ENCODE measurements at places on chromosomes 7 and 10.

DNA sequence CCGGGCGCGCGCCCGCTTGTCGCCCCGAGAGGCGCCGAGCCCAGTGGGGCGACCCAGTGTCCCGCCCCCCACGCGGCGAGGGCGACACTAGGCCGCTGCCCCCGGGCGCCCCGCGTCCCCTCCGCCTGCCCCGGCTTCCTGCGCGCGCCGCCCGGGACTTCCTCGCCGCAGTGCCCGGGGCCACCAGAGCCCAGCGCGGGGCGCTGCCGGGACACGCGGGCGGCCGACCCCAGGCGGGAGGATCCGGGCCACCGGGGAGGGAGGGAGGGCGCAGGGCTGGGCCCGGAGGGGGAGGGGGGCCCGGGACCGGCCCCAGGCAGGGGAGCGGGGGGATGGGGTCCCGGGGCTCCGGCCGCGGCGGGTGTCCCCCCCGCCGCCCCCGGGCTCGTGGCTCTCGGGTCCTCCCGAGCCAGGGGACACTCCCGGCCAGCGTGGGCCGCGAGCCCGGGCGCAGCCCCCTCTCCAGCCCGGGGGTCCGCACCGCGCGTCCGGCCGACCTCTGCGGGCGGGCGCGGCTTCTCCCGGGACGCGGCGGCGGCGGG, 435 bp upstream of the PWWP2B start:
- peaks cover 9% of the 10 kb centered on the region for H3K36me3 ChIP-seq
- H3K27me3 ChIP-seq, result peaks cover 5% of the 10 kb centered on the region
- H3K27ac ChIP-seq, result no peak overlapping the region
- peaks cover 7% of the 10 kb centered on the region for H3K4me1 ChIP-seq

DNA sequence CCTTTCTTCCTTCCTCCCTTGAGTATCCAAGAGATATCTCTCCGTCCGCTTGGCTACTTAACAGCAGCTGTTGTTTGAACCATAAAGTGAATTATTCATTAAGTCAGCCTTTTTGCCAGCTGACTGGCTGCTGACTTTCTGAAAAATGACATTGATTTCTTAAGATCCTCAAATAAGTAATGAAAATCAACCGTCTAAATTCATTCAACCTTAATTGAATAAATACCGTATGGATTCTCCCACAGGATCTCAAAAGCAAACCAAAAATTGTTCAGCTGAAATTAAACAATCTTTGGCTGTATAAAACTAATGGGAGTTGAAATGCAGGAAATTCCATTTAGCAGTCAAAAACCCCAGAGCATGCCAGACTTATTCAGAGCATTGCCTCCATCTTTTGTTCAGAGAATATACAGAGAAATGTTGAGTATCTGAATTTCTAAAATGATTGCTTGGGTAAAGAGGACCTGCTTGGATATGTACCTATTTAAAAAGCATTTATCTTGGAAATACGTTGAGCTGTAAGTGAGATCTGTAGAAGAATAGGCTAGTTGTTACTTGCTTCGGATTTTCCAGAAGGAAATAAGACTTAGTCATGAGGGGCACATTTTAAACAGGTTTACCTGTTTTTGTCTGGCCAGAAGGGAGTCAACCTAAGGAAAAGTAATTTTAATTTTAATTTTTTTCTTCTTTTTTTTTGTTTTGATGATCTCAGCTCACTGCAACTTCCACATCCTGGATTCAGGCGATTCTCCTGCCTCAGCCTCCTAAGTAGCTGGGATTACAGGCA, 136.2 kb downstream of the PLXDC2 start:
- no peaks in the 10 kb centered on the region for H3K27me3 ChIP-seq
- peak overlapping the region; percentile 61 for H3K4me3 ChIP-seq
- DNase-seq, result no peak
- peak overlapping the region; percentile 92 for H3K27ac ChIP-seq
- peaks cover 37% of the 10 kb centered on the region for H3K4me1 ChIP-seq
- no peaks in the 10 kb centered on the region for H3K36me3 ChIP-seq

DNA sequence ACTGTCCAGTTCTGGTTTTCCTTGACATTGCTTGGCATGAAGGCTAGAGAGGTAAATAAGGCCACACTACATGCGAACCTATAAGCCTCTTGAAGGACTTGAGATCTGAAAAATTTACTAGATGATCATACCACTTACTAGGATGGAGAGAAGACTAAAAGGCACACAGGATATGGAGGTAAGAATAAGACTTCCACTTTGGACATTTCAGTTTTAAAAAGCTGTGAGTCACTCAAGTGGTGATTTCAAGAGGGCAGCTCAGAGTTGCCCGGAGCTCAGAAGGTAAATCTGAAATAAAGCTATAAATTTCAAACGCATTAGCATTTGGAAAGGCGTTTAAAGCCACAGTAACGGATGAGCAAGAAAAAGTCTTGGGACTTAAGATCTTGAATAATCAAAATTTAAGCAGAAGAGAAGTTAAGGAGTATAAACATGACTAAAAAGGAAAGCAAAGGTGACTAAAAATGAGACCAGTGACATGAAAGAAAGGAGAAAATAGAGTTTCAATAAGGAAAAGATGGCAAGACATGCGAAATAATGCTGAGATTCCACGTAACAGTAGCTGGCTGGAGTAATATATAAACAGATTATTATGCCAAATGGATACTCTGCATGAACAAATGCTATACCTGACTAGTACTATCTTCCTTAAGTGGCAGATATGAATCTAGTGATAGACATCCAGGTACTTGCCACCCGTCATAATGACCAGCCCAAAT, 68.3 kb downstream of the SNX13 start:
- no peak overlapping the region for H3K4me3 ChIP-seq
- H3K36me3 ChIP-seq, result no peaks in the 10 kb centered on the region
- H3K4me1 ChIP-seq, result no peaks in the 10 kb centered on the region
- H3K27me3 ChIP-seq, result no peaks in the 10 kb centered on the region
- H3K27ac ChIP-seq, result no peak overlapping the region
- DNase-seq, result no peak

- no peak for DNase-seq
- peaks cover 1% of the 10 kb centered on the region for H3K27me3 ChIP-seq
- no peaks in the 10 kb centered on the region for H3K36me3 ChIP-seq
Measured at GRCh38 chr10:19775296-19775695, 40.9 kb upstream of the PLXDC2 start.

DNA sequence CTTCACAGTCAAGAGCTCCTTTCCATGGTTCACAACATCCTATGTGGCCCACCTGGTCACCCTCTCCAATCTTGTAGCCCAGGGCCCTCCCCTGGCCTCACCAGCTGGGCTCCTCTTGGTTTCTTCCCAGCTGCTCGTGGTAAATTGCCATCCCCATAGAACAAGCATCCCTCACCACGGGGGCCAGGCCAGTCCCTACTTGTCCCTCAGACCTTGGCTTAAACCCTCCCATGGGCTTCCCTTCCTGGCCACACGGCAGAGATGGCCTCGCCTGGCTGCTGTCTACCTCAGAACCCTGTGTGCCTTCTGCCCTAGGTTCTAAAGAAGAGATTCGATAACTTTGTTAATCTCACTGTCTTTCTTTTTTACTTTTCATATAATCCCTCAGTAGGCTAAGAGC, 153.3 kb upstream of the TCERG1L start:
- no peak for DNase-seq
- no peaks in the 10 kb centered on the region for H3K36me3 ChIP-seq
- no peak overlapping the region for H3K4me3 ChIP-seq
- H3K4me1 ChIP-seq, result no peaks in the 10 kb centered on the region

DNA sequence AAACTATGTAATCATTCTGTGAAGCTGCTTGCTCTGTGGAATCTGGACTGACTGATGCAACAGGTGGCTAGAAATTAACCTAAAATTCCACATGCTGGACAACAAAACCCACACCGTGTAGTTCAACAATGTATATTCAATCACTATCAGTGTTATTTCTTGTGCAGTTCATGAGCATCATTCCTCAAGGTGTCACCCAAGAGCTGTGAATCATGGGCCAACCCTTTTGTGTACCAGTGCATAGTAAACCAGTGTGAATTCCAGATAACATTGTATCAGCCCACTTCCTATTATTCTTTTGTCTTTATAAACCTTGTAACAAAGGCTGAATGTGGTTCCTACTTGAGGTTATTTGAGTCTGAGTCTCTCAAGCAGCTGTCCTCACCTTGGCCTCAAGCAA, 905.2 kb upstream of the ZNF722 start:
- no peak overlapping the region for H3K27ac ChIP-seq
- no peak for DNase-seq
- H3K4me1 ChIP-seq, result no peaks in the 10 kb centered on the region
- H3K36me3 ChIP-seq, result no peaks in the 10 kb centered on the region
- H3K27me3 ChIP-seq, result no peaks in the 10 kb centered on the region

DNA sequence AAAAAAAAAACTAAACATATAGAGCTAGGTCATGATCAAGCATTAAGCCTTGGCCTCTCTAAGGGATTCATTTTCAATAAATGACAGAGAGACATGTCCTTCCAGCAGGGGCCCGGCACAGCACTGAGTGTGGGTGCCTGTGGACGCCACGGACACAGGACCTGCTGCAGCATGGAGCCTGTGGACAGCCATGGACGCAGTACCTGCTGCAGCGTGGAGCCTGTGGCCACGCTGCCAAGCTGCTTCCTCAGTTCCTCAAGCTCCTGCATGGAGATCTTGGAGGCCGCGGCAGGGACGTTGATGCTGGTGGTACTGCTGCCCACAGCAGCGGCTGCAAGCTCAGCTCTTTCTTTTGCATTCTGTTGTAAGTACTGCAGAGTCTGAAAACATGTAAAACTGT, 9.4 kb downstream of the TUBGCP2 start:
- H3K4me3 ChIP-seq, result no peak overlapping the region
- peaks cover 2% of the 10 kb centered on the region for H3K27me3 ChIP-seq
- H3K4me1 ChIP-seq, result no peaks in the 10 kb centered on the region
- H3K27ac ChIP-seq, result no peak overlapping the region
- H3K36me3 ChIP-seq, result peaks cover 4% of the 10 kb centered on the region

- H3K4me3 ChIP-seq, result no peak overlapping the region
- peaks cover 2% of the 10 kb centered on the region for H3K4me1 ChIP-seq
- DNase-seq, result no peak
- H3K27ac ChIP-seq, result no peak overlapping the region
- H3K27me3 ChIP-seq, result peaks cover 4% of the 10 kb centered on the region
Measured at GRCh38 chr10:470339-471003, 219.0 kb downstream of the DIP2C start.

GRCh38 chr10:131944976-131945695, 36.6 kb downstream of the BNIP3 start:
- H3K4me3 ChIP-seq, result no peak overlapping the region
- no peak for DNase-seq
- H3K36me3 ChIP-seq, result no peaks in the 10 kb centered on the region
- no peaks in the 10 kb centered on the region for H3K4me1 ChIP-seq
- peaks cover 6% of the 10 kb centered on the region for H3K27me3 ChIP-seq

DNA sequence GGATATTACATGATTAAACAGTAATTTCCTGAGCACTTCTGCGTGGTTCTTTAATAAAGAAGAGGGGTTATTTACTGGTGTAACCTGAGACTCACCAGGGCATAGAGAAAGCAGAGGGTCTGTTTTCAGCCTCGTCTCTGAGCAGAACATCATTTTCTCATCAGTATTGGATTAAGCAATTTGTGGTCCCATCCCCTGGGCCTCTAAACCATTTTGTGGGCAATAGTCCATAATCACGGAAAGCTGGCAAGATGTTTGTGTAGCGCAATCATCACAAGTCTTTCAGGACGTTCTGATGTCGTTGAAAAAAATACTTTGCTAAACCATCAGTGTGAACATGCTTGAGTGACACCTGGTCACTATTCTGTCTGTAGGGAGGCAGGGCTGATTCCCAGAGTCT, 37.1 kb upstream of the SEC61G start:
- H3K4me3 ChIP-seq, result no peak overlapping the region
- no peak for DNase-seq
- H3K27me3 ChIP-seq, result peaks cover 11% of the 10 kb centered on the region

- H3K27me3 ChIP-seq, result peaks cover 3% of the 10 kb centered on the region
- no peaks in the 10 kb centered on the region for H3K36me3 ChIP-seq
- no peak for DNase-seq
- no peak overlapping the region for H3K4me3 ChIP-seq
- peaks cover 5% of the 10 kb centered on the region for H3K4me1 ChIP-seq
Measured at GRCh38 chr7:129969881-129970446, 17.2 kb upstream of the UBE2H start.

DNA sequence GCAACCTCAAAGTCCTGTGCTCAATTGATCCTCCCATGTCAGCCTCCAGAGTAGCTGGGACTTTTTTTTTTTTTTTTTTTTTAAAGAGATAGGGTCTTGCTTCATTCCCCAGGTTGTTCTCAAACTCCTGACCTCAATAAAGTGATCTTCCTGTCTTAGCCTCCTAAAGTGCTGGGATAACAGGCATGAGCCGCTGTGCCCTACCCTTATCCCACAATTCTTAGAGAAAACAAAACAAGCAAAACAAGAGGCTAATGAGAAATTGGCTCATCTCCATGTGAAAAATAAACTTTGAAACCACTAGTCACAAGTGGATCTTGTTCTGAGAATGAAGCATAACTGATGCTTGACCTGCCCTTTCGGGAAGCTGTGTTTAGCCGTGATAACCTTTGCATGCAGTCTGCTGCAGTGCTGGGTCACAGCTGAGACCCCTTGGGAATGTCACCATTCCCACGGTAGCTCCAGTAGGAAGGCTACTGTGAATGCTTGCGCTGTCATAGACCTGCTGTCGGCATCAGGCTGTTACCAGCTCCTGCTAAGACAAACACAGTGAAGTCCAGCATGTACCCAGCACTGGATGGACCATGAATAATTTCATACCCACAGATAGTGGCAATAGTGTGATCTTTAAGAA, 290.7 kb upstream of the KIAA1217 start:
- H3K4me1 ChIP-seq, result peaks cover 42% of the 10 kb centered on the region
- H3K27me3 ChIP-seq, result peaks cover 12% of the 10 kb centered on the region
- no peaks in the 10 kb centered on the region for H3K36me3 ChIP-seq
- peak; percentile 69 for DNase-seq
- H3K4me3 ChIP-seq, result peak overlapping the region; percentile 66
- peak overlapping the region; percentile 97 for H3K27ac ChIP-seq

DNA sequence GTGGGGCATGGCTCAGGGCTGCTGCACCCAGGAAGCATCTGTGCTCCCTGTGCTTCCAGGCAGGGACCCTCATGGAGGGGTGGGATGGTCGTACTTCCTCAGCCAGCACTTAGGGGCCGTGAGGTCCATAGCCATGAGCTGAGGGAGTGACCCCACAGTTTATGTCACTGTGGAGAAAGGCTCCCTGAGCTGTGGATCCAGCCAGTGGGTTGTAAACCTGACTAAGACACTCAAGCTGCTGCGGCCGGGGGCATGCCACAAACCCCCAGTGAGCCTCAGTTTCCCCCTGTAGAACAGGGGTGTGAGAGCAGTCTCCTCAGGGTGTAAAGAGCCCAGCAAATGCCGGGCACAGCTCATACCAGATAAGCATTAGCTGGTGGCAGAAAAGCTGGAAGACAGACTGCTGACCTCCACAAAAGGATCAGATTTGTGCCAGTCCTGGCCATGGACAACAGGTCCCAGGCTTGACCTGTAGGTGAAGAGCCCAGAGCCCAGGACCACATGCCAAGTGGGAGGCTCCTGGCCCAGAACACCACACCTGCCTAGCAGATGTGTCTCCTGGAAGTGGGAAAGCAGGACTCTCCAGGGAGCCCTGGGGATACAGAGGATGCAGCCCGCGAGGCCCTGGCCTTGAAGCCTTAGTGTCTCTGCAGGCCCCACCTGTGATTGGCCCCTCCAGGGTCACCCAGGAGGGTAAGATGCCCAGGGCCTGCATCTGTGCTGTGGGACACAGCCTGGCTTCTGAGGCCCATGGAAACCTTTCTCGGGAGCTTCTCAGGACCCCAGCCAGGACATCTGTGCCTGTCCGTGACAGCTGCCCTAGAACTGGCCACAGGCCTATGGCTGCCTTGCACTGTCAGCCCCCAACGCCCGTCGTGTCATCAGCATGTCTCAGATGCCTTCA, 78.1 kb upstream of the RET start:
- no peaks in the 10 kb centered on the region for H3K4me1 ChIP-seq
- H3K4me3 ChIP-seq, result no peak overlapping the region
- no peaks in the 10 kb centered on the region for H3K36me3 ChIP-seq

All from glutamatergic neuron (in vitro differentiated cells).